ENCODE measurements at places on chromosomes 6 and 20.
A peak's percentile ranks its signal among the peaks of the same experiment; 100 is the strongest.

- DNase-seq = no peak
These were observed 46.5 kb downstream of the RRBP1 start for GRCh38 chr20:17635332-17636244.

- DNase-seq = peak; percentile 48
These were observed 32.0 kb downstream of the ARHGAP40 start for GRCh38 chr20:38633577-38634093.

DNA sequence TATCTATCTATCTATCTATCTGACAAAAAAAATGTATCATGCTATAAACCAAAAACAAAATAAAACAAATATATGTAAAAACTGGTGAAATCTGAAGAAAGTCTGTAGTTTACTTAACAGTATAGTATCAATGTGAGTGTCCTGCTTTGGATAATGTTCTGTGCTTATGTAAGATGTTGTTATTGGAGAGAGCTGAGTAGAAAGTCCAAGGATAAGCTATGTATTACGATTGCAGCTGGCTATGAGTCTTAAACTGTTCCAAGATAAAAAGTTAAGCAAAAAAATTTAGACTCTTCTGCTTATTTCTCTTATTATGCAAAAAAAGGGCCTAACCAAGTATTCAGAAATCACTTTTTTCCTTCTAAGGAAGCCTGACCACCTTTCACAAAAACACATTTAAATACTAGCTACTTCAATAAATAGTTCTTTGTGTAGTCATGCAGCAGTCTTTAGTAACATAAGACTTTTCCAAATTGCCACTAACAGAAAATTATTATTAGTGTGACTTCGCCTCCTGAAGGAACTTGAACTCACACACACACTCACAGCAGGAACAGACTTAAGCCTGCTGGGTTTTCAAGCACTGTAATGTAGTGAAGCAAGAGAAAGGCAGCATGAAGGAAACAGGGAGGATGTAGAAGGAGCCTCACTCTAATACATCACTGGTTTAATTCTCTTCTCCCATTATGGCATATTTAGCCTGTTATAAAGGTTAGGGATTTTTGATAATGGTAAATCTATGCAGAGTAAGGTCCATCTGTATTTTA lies 265.8 kb upstream of the GJE1 start:
- DNase-seq = no peak

GRCh38 chr6:136751522-136751956 lies 40.7 kb downstream of the MAP3K5 start:
- no peak for DNase-seq

GRCh38 chr6:38459291-38459690 lies 180.4 kb downstream of the BTBD9 start:
- DNase-seq = no peak

DNA sequence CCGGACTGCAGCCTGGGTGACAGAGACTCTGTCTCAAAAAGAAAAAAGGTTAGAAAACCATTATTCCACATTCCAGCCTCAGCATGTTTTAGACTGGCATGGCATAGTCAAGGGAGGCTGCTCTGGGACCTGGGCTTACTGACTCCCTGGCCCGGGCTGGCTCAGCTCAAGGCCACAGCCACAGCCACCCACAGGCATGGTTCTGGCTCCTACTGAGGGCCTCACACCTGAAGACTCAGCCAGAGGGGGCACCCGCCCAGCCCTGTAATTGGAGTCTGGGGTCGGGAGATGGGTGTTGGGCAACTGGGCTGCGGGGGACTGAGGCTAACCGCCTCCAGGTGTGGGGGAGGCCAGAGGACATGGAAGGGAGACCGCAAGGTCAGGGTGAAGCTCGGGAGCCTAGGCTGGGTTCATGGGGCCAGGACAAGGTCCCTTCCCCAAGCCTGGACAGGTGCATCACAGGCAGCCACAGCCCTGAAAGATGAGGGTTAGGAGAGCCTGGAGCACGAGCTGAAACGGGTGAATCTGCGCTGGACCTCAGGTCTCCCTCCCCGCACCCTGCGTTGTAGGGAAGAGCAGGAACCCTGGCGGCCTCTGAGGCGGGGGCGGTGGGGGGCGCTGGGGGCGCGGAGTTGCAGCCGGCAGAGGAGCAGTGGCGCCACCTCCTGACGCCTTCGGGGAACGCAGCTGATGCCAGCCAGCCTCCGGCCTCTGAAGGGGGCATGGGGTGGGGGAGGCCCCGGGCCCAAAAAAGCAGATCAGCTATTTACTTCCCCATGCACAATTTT lies 67.7 kb upstream of the SRSF6 start:
- no peak for DNase-seq

DNA sequence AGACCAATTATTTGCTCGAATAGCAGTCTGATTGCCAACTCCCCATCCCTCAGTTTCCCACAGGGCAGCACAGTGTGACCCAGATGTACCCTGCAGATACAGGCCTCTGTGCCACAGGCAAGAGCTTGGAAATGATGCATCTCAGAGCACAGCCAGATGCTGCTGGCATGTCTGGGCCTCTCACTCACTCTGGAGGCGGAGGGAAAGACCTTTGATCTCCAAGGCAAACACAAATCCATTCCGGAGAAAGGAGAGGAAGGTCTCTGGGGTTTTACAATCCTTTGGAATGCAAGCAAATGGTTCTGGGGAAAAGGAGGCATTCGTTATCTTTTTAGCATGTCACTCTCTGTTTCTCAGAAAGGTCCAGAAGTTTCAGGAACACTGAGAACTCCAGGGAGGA lies 74.2 kb downstream of the RIOK1 start:
- no peak for DNase-seq

- DNase-seq = no peak
These were observed 405.3 kb upstream of the HS3ST5 start for GRCh38 chr6:114747995-114748625.

GRCh38 chr6:42440027-42440426 lies 11.7 kb downstream of the TRERF1 start:
- DNase-seq = no peak
